ENCODE measurements at places on chromosomes 3 and 15.

GRCh38 chr15:45641374-45641781 is 6.5 kb downstream of the SQOR start:
- no peak for DNase-seq

- no peak for DNase-seq
Observed at GRCh38 chr3:192864941-192865340, 52.7 kb downstream of the MB21D2 start.

- DNase-seq, result no peak
Observed at GRCh38 chr3:65126527-65127410, 439.0 kb upstream of the ADAMTS9 start.

DNA sequence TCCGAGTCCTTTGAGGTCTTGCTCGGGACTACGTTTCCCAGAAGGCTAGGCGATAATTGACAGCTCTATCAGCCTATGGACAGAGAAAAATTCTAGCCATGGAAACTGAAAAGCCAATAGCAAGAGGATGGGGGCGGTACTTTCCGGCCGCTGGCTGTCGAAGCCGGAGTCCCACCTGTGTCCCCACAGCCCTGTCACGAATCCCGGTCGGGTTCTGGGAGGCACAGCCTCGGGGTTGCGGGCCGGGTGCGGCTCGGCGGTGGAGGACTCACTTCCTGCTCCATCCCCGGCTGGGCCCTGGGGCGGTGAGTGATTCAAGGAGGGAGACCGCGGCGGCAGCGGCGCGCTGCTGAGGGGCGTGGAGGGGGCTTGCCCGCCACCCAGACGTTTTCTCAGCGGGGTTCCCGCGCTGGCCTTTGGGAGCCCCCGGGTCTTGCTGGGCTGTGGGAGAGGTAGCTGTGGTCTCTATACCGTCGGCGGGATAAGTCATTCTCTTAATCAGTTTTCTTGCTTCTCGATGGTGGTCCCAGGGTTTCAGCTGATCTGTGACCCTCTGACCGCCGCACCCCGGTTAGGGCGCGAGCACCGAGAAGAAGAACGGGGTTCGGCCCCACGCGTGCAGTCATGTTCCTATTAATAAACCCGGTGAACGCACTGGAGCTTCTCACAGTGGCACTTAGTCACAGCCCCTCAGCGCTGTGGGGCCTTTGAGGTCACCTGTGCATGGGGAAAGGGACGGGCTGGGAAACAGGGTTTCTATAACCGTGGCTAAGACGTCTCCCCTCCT is at the start of gene ZNF774:
TSS of gene ZNF774 (plus strand) at position 178 of the 787 bp plus-strand sequence. CDS start 2,377 bp downstream, outside the sequence.
- peak; percentile 84 for DNase-seq

DNA sequence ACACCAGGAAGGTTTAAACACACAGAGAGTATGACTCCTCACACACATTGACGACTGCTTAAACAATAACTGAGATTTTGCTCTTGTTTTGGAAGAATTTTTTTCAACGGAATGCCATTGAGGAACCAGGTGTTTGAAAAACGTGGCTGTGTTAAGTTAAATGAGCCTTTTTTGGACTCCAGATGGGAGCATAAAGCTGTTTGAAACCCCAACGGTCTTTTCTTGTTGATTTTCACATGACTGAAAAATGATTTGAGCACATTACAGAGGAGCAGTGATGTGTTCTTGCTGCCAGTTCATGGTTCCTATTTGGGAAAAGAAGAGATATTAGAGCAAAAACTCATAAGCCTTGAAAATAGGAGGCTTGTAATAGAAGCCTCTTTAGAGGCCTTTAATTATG is 97.8 kb upstream of the SELENOK start:
- DNase-seq, result no peak

GRCh38 chr3:143822798-143823197 is 25.5 kb downstream of the SLC9A9 start:
- no peak for DNase-seq

GRCh38 chr15:28123408-28124023 is 24.4 kb upstream of the OCA2 start:
- DNase-seq, result no peak

DNA sequence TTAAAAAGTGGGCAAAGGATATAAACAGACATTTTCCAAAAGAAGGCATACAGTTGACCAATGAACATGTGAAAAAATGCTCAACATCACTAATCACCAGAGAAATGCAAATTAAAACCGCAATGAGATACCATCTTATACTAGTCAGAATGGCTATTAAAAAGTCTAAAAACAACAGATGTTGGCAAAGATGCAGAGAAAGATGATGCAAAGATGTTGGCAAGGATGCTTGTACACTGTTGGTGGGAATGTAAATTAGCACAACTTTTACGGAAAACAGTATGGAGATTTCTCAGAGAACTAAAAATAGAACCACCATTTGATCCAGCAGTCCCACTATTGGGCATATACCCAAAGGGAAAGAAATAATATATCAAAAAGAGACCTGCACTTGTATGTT is 53.5 kb downstream of the TLNRD1 start:
- DNase-seq, result no peak

DNA sequence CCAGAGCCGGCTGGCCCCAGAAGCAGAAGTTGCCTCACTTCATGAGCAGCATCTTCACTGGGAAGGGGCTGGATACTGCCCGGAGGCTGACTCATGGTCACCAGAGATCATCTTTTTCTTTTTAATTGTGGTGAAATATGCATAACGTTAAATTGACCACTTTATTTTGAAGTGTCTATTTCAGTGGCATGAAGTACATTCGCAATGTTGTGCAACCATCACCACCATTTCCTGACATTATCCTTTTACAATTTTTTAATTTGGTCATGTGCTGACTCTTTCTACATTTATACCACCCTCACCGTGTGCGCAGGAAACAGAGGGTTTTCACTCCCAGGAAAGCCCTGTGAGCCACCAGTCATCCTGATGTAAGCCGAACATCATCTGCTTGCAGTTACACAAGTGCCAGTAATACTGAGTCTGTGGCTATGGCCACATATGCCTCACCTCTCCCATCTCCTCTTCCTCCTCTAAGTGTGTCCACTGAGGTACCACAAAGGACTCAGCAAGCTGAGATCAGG is 51.6 kb upstream of the ABHD17C start:
- no peak for DNase-seq

GRCh38 chr15:32657198-32657883 is 15.8 kb downstream of the SCG5 start:
- no peak for DNase-seq

DNA sequence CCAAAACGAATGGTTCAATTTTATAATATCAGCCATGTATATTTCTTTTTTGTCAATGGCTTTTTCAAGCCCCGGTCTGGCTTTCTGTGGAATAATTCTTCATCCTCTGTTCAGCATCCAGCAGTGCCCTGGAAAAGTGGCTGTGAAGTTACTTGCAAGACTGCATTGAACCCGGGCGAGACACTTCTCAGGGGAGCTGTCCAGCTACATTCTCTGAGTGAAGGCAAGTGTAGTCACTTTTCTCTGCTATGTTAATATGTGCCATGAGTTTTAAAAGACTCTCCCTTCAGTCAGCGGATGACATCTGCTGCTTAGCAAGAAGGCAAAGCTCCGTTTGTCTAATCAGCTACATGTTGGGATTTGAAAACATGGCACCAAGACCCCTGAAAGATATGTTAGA is 81.3 kb upstream of the RGMA start:
- no peak for DNase-seq

GRCh38 chr3:160257606-160258005 is 32.4 kb downstream of the C3orf80 start:
- no peak for DNase-seq

DNA sequence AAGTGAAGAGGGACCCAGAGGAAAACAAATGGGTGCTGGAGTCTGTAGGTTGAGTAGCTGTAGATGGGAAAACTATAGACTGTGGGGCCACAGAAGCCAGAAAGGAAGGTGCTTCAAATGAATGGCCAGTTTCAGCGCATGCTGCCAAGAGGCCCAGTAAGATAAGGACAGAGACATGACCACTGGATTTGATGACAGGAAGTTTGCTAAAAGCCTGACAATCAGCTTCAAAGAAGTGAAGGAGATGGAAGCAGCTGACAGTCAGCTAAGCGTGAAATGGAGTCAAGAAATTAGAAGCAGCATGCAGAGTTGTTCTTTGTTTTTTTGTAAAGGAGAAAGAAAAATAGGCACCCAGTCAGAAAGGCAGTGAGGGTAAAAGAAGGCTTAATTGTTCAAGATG is 24.9 kb downstream of the TXNRD3 start:
- no peak for DNase-seq

- DNase-seq, result no peak
Observed at GRCh38 chr3:187689984-187690383, 12.4 kb downstream of the RTP2 start.

GRCh38 chr3:173001622-173002021 is 139.4 kb downstream of the SPATA16 start:
- no peak for DNase-seq

GRCh38 chr3:28042095-28042635 is 199.3 kb upstream of the CMC1 start:
- no peak for DNase-seq

DNA sequence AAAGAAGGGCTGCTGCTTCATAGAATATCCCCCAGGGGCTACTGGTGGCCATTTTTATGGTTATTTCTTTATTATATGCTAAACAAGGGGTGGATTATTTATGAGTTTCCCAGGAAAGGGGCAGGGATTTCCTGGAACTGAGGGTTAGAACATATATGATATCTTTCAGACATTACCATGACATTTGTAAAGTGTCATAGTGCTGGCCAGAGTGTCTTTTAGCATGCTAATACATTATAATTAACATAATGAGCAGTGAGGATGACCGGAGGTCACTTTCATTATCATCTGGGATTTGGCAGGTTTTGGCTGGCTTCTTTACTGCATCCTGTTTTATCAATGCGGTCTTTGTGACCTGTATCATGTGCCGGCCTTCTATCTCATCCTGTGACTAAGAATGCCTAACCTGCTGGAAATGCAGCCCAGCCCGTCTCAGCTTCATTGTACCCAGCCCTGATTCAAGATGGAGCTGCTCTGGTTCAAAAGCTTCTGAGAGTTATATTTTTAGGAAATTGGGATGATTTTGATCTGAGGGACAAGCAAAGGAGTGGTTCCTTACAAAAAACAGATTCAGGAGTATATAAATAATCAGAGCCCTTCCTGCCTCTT is 9.1 kb upstream of the ZBTB20 start:
- no peak for DNase-seq

DNA sequence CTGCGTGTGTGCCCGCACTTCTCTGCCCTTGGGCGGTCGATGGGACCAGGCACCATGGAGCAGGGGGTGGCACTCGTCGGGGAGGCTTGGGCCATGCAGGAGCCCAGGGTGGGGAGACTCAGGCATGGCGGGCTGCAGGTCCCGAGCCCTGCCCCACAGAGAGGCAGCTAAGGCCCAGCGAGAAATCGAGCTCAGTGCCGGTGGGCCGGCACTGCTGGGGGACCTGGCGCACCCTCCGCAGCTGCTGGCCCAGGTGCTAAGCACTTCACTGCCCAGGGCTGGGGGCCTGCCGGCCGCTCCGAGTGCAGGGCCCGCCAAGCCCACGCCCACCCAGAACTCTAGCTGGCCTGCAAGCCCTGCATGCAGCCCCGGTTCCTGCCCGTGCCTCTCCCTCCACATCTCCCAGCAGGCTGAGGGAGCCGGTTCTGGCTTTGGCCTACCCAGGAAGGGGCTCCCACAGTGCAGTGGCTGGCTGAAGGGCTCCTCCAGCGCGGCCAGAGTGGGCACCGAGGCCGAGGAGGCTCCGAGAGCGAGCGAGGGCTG is 553 bp upstream of the RTP4 start:
- peak; percentile 2 for DNase-seq

DNA sequence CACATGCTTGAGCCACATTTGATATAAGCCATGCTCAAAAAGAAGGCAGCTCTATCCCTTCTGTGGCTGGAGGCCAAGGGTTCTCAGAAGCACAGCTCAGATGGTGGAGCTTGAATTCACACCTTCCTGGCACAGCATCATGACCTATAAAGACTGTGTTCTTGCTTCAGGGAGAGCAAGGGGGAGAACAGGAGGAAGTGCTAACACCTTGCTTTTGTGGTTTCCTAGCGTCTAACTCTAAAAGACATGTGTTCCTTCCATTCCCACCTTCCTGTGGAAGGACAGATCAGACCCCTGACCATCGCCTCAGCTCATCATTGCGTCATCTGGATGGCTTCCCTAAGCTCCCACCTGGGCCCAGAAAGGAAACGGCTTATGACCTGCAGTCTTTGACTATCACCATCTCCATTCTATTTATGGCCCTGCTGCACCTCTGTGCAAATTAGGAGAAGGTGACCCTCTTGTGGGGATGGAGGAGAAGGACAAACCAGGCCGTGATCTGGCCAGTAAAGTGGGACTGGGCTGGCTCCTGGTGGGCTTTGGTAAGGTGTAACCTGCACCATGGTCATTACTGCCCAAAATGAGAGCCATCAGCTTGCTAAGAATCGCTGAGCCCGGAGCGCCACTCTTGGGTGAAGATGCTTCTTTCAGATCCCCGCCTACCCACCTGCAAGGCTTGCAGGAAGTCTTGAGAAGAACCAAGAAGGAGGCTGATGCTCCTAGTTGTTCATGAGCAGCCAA is 128.5 kb downstream of the SERPINI1 start:
- DNase-seq, result no peak

- DNase-seq, result no peak
Observed at GRCh38 chr15:25743548-25744275, 119.4 kb downstream of the ATP10A start.

- no peak for DNase-seq
Observed at GRCh38 chr3:49266410-49267095, 10.5 kb downstream of the C3orf62 start.

DNA sequence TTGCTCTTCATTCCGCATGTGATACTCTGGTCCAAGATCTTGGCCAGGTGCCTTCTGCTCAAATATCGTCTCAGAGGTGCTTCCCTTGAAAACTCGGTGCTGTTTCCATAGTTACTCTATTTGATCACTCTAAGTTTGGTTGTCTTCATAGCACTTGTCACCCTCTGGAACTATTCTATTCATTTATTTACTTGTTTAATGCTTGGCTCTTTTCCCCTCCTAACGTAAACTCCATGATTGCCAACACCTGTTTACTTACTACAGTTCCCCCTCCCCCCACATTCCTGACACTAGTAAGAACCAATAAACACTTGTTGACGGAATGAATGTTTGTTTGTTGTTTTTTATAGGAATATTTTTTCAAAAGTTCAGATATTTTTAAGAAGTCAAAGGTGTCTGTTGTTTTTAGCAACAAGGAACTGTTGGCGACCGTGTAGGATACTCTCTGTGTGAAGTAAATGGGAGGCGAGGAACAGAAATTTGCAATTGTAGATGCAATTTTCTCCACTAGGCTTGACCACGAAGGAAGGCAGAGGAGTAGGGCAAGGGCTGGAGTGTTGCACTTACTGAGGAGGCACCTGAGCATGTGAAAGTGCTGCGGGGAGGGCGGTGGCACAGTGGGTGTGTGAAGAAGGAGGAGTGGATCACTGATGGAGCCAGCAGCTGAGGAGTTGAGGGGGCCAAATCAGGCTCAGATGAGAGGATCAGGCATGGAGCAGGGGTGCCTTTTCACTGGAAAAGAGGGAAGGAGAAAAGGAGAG is 48.4 kb downstream of the MOBP start:
- DNase-seq, result no peak

DNA sequence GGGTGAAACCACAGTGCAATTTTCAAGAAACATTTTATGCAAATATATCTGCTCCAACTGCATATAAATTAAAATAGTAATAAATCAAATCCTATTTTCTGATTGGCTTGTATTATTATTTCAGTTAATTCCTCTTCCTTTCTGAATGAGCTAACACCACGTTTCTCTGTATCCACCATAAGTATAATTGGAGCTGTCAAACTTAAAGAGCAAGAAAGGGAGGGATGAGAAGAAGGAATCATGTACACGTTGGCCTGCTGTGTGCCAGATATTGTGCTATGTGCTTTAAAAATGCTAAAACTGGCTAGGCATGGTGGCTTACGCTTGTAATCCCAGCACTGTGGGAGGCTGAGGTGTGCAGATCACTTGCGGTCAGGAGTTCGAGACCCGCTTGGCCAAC is 180.0 kb downstream of the MAGI1 start:
- no peak for DNase-seq

GRCh38 chr3:77040216-77040615 is 317 bp downstream of the ROBO2 start:
- no peak for DNase-seq

All from stimulated activated CD8-positive, alpha-beta memory T cell treated with anti-CD3 and anti-CD28 coated beads, Interleukin-2, amount 100 ng/mL, for 48 hours (primary cell).